ENCODE measurements at places on chromosomes 12 and 14.

DNA sequence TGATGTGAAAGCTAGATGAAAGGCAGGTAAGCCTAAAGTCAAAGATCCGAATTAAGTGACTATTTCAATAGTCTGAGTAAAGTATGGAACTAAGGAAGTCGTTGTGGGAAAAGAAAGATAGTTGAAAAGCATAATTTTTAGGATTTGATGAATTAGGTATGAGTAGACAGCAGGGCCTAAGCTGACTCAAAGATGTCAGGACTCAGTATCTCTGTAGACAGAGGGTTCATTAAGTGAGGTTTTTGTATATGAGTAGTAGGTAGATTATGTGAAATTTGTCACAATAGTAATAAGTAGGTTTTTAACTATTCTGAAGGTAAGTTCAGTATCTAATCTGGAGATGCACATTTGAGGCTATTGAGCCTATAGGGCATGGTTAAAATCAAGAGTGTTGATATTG is 196.4 kb downstream of the RASSF9 start:
- no peak for DNase-seq

DNA sequence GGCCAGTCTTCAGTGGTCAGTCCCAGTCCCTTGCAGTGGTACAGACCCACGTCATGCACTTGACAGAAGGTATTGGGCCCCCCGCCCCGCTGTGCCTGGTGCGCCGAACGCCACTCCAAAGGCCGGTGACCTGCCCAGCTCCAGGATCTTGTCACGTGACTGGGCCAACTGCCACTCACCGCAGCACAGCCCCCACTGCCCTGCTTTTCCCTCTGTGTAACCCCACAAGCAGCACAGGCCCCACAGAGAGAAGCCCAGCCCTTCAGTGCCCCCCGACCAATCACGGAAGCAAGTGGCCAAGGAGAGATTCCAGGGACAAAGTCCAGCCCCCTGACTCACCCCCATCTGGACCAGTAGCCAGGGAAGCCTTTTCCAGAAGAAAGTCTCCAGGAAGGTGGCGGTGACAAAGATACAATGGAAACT is 498 bp downstream of the GPR132 start:
- DNase-seq, result no peak

DNA sequence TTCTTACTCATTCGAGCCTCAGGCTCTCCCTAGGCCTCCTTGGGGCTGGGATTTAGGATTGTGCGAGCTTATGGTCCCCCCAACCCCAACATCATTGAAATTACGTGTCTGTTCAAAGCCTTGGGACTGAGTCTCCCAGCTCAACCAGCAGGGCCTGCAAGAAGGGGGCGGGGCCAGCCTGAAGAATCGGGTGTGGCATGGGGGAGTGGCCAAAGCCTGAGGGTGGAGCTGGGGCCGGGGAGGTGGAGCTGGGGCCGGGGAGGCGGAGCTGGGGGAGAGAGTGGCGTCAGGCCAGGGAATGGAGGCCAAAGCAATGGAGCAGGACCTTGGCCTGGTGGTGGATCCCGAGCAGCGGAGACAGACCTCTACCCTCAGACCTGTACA is 24.3 kb upstream of the HSPB8 start:
- DNase-seq, result no peak

- DNase-seq, result no peak
These were observed at the start of gene PRKCH for GRCh38 chr14:61321385-61322010. Gene PRKCH, plus strand, starts transcription at chr14:61321579. Its CDS starts 523 bp downstream, at chr14:61322102.

- DNase-seq, result no peak
These were observed 462 bp downstream of the SRP54 start for GRCh38 chr14:34983148-34983760.

DNA sequence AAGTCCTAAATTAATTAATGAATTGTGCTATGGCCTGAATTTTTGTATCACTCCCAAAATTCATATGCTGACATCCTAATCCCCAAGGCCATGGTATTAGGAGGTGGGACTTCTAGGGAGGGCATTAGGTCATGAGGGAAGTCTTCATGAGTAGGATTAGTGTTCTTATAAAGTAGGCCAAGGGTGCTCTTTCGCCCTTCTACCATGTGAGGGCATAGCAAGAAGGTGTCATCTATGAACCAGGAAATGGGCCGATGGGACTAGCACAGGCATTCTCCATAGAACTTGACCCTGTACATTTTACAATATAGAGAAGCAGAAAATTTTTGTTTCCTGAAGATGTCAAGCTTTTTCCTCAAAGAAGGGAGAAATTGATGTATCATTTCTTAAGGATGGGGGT is 12.5 kb downstream of the SYT10 start:
- DNase-seq, result no peak

DNA sequence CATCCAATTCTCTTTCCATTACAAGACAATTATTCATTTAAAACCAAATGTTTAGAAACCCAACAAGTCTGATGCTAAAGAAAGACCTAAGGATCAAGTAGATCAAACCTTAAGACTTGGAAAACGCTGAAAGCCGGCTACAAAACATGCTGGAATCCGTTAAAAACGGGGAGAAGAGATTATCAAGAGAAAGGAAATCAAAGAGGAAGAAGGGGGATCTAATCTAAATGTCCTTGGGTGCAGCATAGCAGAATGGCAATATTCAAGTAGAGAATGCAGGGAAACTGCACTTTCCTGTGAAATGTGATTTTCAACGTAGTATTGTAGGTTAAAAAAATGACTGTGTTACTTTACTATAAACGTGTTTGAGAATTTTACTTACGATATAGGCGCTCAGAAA is 1.3 kb downstream of the PPP1R13B start:
- DNase-seq, result no peak

DNA sequence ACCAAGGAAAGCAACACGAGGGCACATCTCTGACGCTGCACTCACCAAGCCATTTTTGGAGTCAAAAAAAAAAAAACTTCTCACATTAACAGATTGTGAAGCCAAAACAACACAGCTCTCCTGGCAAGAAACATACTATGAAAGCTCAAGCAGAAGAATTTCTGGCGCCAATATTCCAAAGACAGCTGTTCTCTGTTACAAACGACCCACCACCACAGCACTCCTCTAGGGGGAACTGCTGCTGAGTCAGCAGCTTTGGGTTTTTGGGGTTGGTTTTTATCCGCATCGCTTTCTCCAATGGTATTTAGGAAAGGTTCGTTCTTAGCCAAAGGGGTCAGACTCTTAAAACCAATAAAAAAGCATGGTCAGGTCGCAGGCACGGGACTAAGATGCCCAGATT is 379.4 kb downstream of the RPS29 start:
- no peak for DNase-seq

GRCh38 chr12:108594-108993 is 42.0 kb downstream of the IQSEC3 start:
- no peak for DNase-seq

- DNase-seq, result no peak
These were observed 118.9 kb downstream of the UNC79 start for GRCh38 chr14:93549595-93549994.

- no peak for DNase-seq
These were observed 95.0 kb downstream of the IRF2BPL start for GRCh38 chr14:76933515-76933914.

DNA sequence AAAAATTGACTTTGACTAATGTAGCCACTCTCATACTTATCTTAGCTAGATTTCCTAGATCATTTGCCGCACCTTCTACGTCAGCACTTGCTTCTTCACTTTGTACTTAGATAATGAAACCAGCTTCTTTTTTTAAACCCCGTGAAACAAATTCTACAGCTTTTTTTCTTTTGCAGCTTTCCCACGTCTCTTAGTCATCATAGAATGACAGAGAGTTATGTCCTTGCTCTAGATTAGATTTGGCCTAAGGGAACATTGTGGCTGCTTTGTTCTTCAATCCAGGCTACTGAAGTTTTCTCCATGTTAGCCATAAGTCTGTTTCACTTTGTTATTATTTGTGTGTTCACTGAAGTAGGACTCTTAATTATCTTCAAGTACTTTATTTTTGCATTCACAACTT is 94.9 kb downstream of the SLCO1A2 start:
- no peak for DNase-seq

- DNase-seq, result peak; percentile 94
These were observed 624 bp upstream of the SBNO1 start for GRCh38 chr12:123365025-123365917.

GRCh38 chr14:43532825-43533416 is 974.2 kb downstream of the FSCB start:
- DNase-seq, result no peak

DNA sequence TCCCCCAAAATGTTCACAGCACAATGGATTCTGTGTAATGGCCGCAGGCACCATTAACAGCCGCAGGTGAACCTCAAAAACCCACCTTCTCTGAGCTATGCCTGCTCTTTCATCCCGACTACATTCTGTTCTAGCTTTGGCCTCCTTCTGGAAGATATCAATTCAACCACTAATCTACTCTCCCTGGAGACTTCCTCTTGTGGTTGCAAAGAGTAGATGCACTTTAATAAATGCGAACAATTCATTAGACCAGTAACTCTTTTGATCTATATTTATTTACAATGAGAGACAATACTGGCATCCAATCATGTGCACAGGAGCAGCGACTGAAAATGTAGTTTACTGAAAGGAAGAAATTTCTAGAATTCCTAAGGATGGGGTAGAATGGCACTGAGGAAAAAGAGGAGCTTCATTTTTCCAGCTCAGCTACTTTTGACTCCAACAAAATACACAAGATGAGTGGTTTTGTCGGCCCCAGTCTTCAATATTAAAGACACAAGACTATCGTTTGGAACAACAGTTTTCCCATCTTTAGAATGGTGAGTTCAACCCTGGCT is 5.3 kb downstream of the GRIN2B start:
- DNase-seq, result no peak

- no peak for DNase-seq
These were observed 707.8 kb downstream of the FLRT2 start for GRCh38 chr14:86237733-86238132.

GRCh38 chr12:84913129-84913515 is 523 bp upstream of the SLC6A15 start:
- DNase-seq, result no peak

DNA sequence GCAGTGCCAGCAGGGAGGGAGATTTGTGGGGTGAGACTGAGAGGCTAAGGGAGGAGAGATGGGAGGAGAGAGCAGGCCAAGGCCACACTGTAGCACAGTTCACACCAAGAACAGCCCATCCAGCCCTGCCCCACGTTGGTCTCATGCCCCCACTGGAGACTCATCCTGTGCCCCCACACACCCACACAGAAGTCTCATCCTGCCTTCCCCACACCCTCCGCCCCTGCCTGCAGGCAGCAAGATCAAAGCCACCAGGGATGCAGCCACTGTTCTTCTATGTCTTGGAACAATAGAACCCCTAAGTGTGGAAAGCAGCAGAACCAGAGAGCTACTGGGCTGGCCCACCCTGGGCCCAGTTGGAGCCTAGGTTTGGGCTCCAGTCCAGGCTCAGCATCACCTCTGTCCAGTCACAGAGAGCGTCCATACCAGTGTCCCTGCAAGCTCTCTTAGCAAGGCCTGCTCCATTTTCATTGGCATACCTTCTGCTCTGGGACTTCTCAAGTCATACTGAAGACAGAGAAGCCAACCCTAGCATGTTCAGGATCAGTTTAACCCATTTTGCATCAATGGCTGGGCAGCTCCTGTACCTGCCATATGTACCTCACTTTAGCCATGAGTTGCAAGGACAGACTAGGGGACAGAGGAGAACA is 31.7 kb upstream of the HDAC7 start:
- DNase-seq, result no peak

GRCh38 chr14:53814392-53814791 is 142.2 kb downstream of the BMP4 start:
- no peak for DNase-seq

GRCh38 chr12:90174198-90174510 is 465.5 kb upstream of the ATP2B1 start:
- DNase-seq, result no peak

GRCh38 chr12:115636546-115636945 is 640.9 kb downstream of the MED13L start:
- DNase-seq, result no peak

DNA sequence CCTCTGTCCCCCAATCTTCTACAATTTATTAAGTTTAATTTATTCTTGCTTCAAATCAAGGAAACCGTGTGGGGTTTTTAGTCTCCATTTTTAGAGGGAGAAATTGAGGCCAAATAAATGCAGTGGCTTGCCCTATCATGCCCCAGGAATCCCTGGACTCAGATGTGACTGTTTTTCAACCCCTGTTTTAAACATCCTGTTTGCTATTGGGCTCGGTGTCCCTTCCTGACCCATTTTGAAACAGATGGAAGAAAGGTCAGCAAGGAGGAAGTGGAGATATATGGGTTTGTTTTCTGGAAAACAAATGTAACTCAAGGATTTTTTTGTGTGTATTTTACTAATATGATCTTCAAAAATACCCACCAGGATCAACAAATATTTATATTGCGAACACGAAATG is 84.7 kb downstream of the DACT1 start:
- no peak for DNase-seq

DNA sequence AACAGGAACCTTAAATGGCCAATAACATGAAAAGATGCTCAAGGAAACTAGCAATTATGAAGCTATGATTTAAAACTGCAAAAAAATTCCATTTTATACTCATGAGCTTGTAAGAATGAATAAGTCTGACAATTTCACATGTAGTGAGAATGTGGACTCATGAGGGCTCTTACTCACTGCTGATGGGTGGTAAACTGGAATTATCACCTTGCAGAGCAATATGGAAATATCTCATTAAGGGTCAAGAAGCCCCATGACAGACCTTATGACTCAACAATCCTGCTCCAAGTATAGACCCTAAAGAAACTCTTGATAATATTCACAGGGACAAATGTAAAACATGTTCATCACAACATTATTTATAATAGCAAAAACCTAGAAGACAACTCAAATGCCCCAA is 23.5 kb upstream of the SMAGP start:
- no peak for DNase-seq

DNA sequence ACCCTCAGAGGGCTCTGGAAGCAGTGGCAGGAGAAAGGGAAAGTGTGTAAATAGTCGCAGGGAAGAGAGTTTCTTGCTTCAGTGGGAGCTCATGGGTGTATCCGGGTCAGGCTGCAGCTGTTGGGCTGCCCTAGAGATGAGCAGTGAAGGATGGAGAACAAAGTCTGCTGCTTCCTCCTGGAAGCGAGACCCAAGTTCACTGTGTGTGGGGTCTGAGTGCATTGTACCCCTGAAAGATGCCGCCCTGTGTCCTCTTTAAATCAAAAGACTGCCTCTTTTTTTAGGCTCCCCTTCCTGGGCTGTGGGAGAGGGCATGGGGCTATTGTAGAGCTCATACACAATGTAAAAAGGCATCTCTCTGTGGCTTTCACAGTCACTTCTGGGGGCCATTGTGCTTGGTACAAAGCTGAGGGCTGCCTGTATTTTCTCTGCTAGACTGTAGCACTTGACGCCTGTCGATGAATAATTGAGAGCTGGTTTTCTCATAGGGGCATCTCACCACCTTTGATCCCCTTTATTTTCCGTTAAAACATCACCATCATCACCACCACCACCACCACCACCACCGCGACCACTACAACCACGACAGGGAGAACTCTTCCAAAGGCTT is 16.7 kb downstream of the CHST11 start:
- DNase-seq, result no peak

DNA sequence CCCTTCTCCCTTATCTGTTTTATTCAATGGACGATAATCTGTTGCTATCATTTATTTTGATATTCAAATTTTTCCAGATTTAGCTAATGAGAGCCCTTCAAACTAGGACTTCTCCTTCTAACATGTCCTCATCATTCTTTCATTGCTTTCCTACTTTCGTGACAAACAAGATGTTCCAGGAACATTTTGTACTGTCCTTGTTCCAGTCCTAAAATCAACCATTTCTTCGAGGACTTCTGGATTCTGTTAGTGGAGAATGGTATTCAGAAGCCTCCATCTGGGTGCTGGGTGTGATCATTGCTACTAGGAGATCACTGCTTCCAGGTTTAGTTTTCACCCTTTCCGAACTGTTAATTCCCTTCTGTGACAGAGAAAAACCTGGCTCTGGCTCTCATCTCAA is 29.5 kb upstream of the FBXO34 start:
- DNase-seq, result no peak
